ENCODE measurements at places on chromosomes 11 and 22.

- DNase-seq = no peak
Observed at GRCh38 chr22:32693102-32693501, 108.4 kb upstream of the TIMP3 start.

- no peak for DNase-seq
Observed at GRCh38 chr11:71396548-71397123, 51.6 kb downstream of the DHCR7 start.

- DNase-seq = no peak
Observed at GRCh38 chr11:86999859-87000753, 37.6 kb upstream of the TMEM135 start.

DNA sequence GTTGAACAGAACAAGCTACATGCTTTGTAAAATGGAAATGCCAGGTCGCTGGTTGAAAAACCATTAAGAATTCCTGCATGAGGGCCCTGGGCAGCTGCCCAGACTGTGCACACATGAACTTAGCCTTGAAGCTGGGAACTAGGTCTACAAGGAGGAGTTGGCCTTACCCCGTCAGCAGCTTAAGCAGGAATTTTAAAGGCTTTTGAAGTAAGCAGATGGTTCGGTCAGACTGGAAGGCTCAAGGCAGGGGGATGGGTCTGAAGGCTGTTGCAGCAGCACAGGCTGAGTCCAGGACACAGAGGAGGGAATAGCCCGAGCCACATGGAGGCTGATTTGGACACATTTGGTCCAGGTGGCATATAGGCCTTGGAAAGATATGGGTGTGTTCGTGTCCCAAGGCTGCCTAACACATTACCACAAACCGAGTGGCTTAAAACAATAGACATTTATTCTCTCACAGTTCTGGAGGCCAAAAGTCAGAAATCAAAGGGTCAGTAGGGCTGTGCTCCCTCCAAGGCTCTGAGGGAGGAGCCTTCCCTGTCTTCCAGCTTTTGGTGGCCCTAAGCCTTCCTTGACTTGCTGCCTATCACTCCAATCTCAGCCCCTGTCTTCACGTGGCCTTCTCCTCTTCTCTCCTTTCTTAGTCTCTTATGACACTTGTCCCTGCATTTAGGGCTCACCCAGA is 11.6 kb downstream of the LIF start:
- DNase-seq = no peak

- DNase-seq = no peak
Observed at GRCh38 chr11:123040111-123040432, 21.9 kb downstream of the HSPA8 start.

DNA sequence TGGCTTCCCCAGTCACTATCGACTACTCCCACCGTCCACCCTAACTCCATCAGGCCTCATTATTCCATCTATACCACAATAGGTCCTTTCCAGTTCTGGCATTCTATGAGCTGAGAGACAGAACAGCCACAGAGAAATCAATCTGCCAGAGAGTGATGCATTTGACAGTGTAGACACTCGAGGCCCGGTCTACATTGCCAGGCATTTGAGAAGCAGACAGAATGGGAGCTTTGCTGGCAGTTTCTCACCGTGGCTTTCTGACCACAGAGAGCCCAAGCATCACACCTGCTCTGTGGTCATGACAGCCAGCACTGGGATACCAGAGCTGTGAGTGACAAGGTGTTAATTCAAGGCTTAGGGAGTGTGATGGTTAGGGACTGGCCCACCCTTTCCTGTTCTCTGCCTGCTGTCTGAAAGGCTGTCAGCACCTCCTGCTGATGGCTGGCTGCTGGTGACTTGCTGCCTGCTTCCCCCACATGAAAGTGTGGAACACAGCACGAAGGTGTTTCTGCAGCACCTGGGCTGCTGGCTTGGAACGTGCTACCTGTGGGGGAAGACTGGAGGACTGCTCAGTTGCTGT is 137.8 kb downstream of the KIRREL3 start:
- no peak for DNase-seq

All from stimulated activated CD8-positive, alpha-beta memory T cell treated with anti-CD3 and anti-CD28 coated beads, Interleukin-2, amount 100 ng/mL, for 48 hours (primary cell).